ENCODE measurements at places on chromosomes 3 and 15.

GRCh38 chr3:9497821-9498565 is 55.6 kb downstream of the LHFPL4 start:
- DNase-seq: no peak

DNA sequence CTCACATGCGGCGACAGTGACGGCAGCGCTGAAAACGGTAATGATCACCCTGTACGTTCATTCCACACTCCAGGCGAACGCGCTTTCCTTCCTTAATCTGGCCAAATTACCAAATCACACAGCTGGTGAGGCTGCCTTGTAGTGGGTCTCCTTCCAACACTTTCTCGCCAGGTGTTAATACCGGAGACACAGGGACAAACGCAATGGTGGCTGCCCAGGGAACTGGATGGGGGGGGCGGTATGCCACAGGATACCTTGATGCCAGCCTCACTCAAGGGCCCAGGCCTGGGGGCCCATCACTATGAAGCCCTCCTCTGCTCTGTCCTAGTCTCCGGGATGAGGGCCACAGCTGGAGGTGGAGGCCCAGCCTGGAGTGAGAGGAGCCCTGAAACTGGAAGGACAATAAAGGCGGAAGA is 1.4 kb upstream of the CAMK2N2 start:
- DNase-seq: no peak

- DNase-seq: no peak
Measured at GRCh38 chr15:80107774-80108173, 45.0 kb upstream of the FAH start.

DNA sequence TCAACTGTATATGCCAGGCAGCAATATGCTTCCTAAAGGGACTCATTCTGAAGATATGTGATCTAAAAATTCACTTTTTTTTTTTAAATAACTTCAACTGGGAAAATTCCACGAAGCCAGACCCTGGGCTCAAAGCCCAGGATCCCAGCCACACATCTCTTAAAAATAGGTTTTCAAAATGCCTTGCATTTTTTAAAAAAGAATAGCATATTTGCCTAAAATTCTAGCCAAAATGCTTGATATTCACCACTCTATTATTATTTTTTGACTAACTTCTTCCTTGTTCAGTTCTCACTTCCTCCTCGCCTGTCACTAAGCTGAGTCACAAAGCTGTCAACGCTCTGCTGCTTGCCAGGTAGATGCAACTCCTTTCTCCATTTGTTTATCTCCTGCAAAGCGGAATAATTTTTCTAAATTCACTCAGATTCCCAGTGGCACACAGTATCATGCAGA is 28.0 kb upstream of the VGLL4 start:
- peak; percentile 59 for DNase-seq

Data from BJ (cell line).